ENCODE measurements at places on chromosomes 16 and 17. TPM values are rescaled to one million over a fixed set of nuclear protein-coding genes. Genes with fewer than 3 reads are reported as not detected.
A peak's percentile ranks its signal among the peaks of the same experiment; 100 is the strongest.

- DNase-seq: no peak
Measured at GRCh38 chr17:69761767-69762321, 313.2 kb upstream of the KCNJ16 start.

DNA sequence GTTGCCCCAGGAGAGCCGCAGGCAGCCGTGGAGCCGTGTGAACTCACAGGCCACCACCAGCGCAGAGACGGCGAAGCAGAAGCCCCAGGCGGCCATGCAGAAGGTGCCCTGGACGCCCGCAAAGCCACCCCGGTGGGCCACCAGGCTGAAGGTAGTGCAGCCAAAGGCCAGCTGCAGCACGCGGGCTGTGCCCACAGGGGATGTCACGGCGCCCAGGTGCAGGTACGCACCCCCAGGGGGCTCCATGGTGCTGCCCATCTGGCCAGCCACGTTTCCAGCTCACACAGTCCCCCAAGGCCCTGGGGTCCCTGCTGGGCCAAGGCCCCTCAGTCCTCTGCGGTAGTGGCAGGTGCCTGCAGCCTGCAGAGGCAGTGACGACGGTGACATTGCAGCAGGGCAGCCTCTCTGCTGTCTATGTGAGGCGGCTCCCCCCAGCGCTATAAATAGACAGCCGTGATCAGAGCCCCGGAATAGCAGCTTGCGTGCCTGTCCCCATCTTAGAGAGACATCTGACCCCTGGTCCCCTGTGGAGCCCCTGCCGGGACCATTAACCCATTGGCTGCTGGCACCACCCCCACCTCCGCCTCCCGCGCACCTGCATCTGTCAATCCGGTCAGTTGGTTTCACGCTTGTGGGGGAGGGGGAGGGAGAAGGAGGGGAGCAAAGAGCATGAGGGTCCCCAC is 4.5 kb upstream of the PYCR1 start:
- no peak for DNase-seq

- no peak for DNase-seq
Measured at GRCh38 chr16:31715915-31716314, 157.7 kb upstream of the ZNF267 start.

HIC1 gene
- total RNA-seq: 11.2 TPM

PRSS36 gene
- 6.4 TPM for total RNA-seq

C1QL1 gene
- 1.9 TPM for total RNA-seq

- no peak for DNase-seq
Measured at GRCh38 chr17:5283571-5284315, 1.7 kb downstream of the RABEP1 start.

DNA sequence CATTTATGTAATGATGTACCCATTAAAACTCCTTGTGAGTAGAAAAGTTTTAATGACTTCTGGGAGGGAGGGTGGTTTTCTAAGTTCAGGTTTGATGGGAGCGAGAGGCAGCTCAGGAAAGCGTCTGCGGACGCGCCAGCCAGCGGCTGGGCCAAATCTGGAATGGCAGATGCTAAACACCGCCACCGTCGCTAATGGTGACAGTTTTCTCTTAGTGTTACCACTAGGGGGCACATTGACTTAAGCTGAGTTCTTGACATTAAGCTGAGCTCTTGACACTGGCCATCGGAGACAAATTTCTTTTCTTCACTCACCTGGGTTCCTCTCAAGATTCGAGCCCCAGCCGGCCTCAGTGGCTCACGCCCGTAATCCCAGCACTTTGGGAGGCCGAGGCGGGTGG is 6.7 kb downstream of the TRPV1 start:
- DNase-seq: no peak

DNA sequence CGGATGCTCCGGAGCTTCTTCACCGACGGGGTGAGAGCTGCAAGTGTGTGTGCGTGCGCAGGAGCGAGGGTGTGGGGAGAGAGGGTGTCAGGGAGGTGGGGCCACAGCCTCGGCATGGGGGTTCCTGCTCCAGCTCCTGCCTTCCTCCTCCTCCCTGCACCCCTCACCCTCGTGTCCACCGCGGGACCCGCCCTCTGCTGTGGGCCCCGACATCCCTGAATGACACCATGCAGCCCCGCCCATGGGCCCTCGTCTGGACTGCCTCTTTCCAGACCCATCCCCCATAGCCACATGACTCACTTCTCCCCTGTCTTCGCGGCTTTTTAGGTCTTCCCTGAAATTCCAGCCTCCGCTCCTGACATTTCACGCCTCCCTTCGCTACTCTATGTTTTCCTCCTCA is 41.6 kb downstream of the ARHGAP23 start:
- no peak for DNase-seq

- no peak for DNase-seq
Measured at GRCh38 chr17:34249478-34249877, 5.6 kb upstream of the CCL2 start.

DNA sequence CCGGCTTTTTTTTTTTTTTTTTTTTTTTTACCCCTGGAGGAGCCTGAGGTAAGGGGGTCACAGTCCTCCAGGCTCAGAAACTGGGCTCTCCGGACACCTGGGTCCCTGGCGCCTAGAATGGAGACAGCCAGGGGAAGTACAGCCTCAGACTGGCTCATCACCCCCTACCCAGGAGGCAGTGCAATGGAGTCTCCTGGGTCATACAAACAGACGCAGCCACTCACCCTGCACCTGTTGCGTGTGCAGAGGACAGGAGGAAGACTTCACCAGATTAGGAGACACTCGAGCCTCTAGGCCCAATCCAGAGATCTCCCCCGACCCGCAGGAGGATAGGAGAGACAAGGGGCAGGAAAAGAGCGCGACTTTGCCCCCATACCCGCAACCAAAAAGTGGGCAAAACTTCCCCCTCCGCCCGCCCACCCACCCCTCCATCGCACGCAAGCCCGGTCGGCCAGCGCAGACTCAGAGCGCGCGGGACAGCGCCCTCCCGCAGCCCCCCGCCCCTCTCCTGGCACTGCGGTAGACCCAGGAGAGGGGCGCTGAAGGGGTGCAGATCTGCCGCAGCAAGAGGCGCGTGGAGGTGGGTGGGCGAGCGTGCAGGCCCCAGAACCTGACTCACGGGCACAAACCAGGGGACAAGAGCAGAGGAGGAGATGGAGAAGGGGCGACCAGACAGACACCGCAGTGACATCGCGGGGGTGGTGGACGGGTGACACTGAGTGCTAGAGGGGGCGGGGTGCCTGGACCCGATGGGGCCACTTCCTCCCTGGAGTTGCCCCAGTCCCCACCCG is 900 bp downstream of the HAP1 start:
- no peak for DNase-seq

GRCh38 chr17:39641883-39642282 is 4.9 kb downstream of the STARD3 start:
- DNase-seq: no peak

- no peak for DNase-seq
Measured at GRCh38 chr17:8679126-8679525, 48.6 kb upstream of the MYH10 start.

GEMIN4 gene
- 12.9 TPM for total RNA-seq

DNA sequence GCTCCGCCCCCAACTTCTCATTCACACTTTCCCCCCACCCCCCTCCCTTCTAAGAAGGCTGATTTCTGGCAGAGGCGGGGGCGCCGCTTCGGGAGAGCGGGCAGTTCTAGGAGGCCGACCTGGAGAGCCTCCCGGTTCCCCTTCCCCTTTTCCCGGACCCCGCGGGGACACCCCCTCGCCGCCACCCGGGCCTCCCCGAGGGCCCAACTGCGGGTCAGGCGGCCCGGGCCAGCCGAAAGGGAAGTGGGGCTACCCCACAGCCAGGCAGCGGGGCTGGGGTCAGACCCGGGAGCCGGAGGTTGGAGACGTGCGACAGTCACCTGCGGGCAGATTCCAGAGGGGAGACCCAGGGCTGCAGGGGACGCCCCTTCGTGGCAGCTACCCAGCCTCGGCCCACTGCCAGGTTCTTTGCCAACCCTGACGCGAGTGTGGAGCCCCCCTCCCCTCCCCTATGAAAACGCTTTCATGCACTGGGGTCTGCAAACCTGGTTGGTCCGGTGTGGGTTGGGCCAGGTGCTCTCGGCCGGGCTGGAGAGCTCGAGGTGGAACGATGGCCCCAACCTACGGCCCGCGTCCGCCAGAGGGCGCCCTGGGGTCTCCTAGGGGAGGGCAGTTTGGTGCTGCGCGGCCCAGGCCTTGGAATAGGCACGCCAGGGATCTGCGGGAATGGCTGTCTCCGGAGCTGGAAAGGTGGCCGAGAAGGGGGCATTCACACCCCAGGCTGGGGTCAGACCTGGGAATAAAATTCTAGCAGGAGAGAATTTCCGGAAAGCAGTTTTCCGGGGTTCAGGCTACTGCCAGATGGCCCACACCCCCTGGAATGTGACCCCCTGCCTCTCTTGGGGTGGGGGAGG is 721 bp upstream of the SOCS3 start:
- peak; percentile 99 for DNase-seq

GRCh38 chr17:75945211-75945610 is 4.4 kb upstream of the FBF1 start:
- DNase-seq: no peak

GRCh38 chr17:35942588-35943186 is 826 bp downstream of the LYZL6 start:
- peak; percentile 64 for DNase-seq

GRCh38 chr16:90057738-90058173 is 19.4 kb downstream of the PRDM7 start:
- no peak for DNase-seq

TOX3 gene
- total RNA-seq: 50.5 TPM

ABCA10 gene
- 1.8 TPM for total RNA-seq

Measured in colonic mucosa (tissue), 4 donors.